ENCODE measurements at places on chromosomes 11 and 22.

DNA sequence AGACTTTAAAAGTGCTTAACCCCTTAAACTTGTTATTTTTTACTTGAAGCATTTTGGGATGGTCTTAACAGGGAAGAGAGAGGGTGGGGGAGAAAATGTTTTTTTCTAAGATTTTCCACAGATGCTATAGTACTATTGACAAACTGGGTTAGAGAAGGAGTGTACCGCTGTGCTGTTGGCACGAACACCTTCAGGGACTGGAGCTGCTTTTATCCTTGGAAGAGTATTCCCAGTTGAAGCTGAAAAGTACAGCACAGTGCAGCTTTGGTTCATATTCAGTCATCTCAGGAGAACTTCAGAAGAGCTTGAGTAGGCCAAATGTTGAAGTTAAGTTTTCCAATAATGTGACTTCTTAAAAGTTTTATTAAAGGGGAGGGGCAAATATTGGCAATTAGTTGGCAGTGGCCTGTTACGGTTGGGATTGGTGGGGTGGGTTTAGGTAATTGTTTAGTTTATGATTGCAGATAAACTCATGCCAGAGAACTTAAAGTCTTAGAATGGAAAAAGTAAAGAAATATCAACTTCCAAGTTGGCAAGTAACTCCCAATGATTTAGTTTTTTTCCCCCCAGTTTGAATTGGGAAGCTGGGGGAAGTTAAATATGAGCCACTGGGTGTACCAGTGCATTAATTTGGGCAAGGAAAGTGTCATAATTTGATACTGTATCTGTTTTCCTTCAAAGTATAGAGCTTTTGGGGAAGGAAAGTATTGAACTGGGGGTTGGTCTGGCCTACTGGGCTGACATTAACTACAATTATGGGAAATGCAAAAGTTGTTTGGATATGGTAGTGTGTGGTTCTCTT lies 2.8 kb downstream of the MALAT1 start:
- DNase-seq: no peak

GRCh38 chr11:13923716-13924650 lies 38.5 kb upstream of the SPON1 start:
- no peak for DNase-seq

DNA sequence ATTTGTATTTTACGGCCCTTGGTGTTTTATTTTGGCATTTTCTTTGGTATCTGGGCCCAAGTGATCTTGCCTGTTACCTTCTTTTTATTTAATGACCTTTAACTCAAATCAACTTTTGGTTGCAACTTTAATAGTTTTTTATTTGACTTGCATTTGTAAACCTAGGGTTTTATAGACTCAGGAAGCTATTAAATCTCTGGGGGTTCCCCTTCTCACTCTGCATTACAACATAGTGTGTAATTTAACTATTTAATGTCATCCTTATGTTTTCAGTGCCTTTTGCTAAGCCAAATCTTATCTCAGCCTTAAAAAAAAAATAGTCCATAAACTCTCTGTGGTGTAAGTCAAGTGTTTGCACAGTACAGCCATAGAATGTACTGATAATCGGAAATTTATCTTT lies 3.4 kb downstream of the FJX1 start:
- no peak for DNase-seq

GRCh38 chr11:114168691-114169090 lies 109.2 kb downstream of the ZBTB16 start:
- peak; percentile 66 for DNase-seq

GRCh38 chr22:37639771-37640590 lies 512 bp downstream of the SH3BP1 start:
- DNase-seq: peak; percentile 17

DNA sequence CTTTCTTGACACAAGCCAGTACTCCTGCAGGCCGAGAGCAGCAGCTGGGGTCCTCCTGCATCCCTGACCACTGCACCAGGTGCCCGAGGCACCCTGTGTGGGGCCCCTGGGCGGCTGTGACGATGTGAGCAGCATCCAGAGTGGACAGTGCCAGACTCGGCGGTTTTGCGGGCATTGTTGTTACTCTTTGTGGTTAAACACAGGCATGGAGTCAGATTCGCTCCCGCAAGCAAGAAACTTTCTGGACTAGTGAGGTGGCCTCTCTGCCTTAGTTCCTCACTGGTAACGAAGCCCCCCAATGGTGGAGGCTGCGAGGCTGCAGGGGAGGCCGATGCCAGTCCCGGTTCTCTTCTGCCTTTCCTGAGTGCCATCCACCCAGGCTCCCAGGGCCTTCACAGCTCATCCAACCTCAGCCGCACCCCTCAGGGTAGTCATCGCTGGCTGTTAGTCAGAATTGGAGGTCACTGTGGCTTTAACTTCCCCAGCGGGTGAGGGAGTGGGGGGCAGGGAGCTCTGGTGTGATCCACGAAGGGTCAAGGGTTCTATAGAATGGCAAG lies 3.7 kb upstream of the CLDN5 start:
- DNase-seq: no peak

GRCh38 chr11:48193876-48194275 lies 22.7 kb upstream of the OR4B1 start:
- no peak for DNase-seq

- peak; percentile 72 for DNase-seq
Measured at GRCh38 chr11:86608251-86608799, 64.1 kb downstream of the ME3 start.

- no peak for DNase-seq
Measured at GRCh38 chr11:12266943-12267342, 110.4 kb upstream of the PARVA start.

DNA sequence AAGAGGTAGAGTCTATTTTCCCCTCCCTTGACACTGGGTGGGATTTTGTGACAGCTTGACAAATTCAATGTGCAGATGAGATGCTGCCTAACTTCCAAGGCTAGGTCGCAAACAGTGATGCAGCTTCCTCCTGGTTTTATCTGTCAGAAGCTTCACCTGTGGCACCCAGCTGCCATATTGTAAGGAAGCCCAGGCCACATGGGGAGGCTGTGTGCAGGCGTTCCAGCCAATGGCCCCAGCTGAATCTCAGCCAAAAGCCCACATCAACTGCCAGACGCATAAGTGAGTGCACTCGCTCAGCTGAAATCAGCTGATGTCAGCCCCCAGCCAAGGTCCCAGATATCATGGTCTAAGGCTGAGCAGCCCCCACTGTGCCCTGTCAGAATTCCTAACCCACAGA lies 24.8 kb upstream of the LINC01488 start:
- no peak for DNase-seq

- no peak for DNase-seq
Measured at GRCh38 chr22:20965888-20966855, 883 bp upstream of the AIFM3 start.

DNA sequence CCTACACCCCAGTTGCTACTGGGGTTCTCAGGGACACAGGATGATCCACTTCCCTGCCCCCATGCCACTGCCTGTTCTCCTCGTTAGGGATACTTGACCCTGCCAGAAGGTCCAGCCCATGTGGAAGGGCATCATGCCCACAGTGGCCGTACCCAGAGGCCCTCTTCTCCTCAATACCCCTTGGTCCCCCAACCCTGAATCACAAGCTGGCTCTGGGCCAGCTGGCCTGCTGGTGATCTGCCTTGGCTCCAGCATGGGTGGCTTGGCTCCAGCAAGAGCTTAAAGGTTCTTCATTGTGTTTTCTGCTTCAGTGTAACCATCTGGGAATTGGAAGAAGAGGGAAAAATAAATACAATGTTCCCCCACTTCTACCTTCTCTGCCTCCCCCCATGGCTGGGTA lies 11.1 kb upstream of the TPBGL start:
- DNase-seq: no peak

GRCh38 chr11:45031912-45032519 lies 81.3 kb upstream of the TP53I11 start:
- DNase-seq: no peak

Data from body of pancreas (tissue), 4 donors.